CD8-positive, alpha-beta memory T cell (primary cell): ENCODE measurements at places on chromosomes 3 and 15.

- no peaks in the 10 kb centered on the region for H3K36me3 ChIP-seq
- H3K27me3 ChIP-seq, result no peaks in the 10 kb centered on the region
- no peak overlapping the region for H3K4me3 ChIP-seq
- H3K27ac ChIP-seq, result no peak overlapping the region
- DNase-seq, result no peak
Observed at GRCh38 chr3:77412584-77412983, 372.7 kb downstream of the ROBO2 start.

- no peaks in the 10 kb centered on the region for H3K4me1 ChIP-seq
- H3K27me3 ChIP-seq, result no peaks in the 10 kb centered on the region
- H3K27ac ChIP-seq, result peak overlapping the region; percentile 28
Observed at GRCh38 chr3:196138482-196139254, 56.8 kb upstream of the TFRC start.

GRCh38 chr15:40959331-40960141 is 6.3 kb downstream of the CHAC1 start:
- H3K4me3 ChIP-seq, result no peak overlapping the region
- no peaks in the 10 kb centered on the region for H3K36me3 ChIP-seq
- H3K27ac ChIP-seq, result no peak overlapping the region
- no peaks in the 10 kb centered on the region for H3K4me1 ChIP-seq
- no peak for DNase-seq
- no peaks in the 10 kb centered on the region for H3K27me3 ChIP-seq

- no peaks in the 10 kb centered on the region for H3K36me3 ChIP-seq
- H3K27ac ChIP-seq, result no peak overlapping the region
- no peaks in the 10 kb centered on the region for H3K27me3 ChIP-seq
Observed at GRCh38 chr3:94176988-94177745, 114.3 kb downstream of the NSUN3 start.

DNA sequence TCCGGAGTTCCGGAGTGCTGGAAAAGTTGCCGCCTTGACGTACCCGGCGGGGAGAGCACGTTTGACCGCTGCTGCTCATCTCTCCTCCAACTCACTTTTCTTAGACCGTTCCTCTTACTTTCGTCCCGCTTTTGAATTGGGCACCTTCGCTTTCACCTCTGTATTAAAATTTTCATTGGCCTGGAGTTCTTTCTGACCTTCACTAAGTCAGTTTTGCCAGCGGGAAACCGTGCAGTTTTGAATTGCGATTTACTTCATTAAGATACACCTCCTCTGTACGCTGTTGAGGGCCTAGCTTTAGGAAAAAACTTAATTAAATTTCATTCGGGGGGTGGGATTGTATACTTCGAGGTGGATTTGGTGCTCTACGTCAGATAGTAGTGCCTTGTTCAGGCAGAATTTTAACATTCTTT is 1.3 kb downstream of the GMPS start:
- H3K4me3 ChIP-seq, result peak overlapping the region; percentile 95
- no peaks in the 10 kb centered on the region for H3K36me3 ChIP-seq
- peak overlapping the region; percentile 88 for H3K27ac ChIP-seq
- H3K4me1 ChIP-seq, result peaks cover 33% of the 10 kb centered on the region
- no peak for DNase-seq
- no peaks in the 10 kb centered on the region for H3K27me3 ChIP-seq
